ENCODE measurements at places on chromosomes 13 and 19.
A peak's percentile ranks its signal among the peaks of the same experiment; 100 is the strongest.

DNA sequence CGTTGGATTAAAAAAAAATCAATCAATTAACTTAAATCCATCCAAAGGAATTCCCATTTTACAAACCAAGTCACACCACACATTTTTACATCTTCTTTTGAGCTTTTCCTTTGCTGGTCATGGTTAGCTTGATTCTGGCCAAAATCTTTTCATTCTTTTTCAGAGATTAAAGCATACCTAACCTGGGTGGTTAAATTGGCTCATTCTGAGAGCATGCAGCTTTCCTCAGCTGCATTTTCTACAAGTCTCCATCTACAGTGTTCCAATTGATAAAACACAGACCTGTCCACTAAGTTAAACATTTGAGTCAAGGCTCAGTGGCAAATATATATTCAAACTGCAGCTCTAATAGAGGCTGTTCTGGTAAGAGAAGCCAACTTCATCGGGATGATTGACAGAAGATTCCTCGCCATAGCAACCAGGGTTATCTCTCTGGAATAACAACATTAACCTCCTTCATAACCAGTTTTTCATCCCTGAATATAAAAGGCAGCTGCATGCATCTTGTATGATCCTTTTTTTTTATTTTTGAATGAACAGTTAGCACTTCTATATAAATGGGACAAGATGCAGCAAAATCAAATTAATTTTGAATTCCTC, 106.2 kb downstream of the DNAJC15 start:
- DNase-seq: no peak

DNA sequence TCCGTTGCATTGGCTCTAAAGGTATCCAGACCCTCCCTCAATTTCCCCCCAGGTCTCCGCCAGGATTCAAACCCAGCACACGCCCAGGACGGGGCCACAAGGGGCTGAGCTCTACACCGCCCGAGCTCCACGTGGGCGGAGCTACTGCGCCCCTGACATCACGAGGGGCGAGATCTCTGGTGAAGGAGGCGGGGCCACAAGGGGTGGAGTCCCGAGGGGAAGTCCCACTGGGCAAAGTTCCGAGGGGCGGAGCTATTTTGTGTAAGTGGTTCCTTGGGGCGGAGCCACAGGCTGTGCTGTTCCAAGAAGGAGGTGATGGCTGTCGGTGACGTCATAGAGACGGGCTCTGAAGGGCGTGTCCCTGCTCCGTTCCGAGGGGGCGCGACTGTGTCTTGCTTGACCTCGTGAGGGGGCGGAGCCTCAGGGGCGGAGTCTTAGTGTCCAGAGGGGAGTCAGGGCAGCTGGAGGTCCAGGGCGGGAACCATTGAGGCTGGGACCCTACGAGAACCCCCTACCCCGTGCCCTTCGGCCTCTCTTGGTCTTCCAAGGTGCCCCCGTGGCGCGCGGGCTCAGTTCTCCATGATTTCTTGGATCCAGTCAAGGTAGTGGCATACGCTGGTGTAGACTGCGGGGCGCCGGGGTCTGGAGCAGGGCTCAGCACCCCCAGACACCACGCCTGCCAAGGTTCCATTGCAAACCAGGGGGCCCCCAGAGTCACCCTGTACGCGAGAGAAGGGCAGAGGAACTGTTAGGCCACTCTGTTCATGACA, 1.3 kb upstream of the KLK8 start:
- DNase-seq: peak; percentile 45

DNA sequence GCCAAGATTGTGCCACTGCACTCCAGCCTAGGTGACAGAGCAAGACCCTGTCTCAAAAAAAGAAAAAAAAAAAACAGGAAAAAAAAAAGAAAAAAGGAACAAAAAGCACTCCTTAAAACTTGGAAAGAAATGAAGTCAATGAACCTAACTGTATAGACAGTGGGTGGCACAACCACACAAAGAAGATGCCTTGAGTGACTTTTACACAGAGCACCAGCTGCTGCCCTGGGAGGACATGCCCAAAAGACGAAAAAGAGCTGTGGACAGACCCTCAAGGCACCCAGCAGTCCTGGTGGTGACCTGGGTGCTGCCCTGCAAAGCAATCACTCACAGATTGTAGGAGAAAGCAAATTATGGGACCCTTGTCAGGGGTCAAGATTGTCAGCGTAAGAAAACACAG, 5.9 kb upstream of the LAMP1 start:
- DNase-seq: no peak

- DNase-seq: no peak
Observed at GRCh38 chr19:43934055-43934984, 762 bp downstream of the ZNF45 start.

DNA sequence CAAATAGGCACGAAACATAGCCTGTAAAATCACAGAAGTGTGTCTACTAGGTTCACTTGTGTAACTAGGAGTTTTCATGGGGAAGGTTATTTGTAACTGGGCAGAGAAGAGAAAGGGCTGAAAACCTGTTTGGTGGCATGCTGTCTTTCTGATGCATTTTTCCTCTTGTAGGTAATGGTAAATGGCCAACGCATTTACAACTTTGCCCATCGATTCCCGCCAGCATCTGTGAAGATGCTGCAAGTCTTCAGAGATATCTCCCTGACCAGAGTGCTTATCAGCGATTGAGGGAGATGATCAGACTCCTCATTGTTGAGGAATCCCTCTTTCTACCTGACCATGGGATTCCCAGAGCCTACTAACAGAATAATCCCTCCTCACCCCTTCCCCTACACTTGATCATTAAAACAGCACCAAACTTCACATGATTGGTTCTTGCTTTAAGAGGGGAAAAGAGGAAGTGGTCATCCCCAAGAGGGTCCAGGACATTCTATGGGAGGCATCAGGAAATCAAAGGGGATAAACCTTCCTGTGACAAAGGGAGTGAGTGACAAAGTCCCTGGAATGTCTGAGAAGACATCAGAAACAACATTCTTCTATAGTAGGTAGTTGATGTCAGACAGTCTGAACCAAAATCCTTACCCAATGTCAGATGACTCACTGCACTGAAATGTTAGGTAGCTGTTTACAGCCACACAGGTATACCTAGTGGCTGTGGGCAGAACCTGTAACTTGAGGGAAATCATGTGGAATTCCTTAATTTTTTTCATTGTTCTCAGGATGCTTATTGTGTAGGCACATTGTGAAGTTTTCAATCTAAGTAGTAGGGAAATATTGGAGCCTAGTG, 5.0 kb downstream of the LGALS14 start:
- no peak for DNase-seq

GRCh38 chr13:40530961-40531360, 135.5 kb downstream of the FOXO1 start:
- DNase-seq: no peak

DNA sequence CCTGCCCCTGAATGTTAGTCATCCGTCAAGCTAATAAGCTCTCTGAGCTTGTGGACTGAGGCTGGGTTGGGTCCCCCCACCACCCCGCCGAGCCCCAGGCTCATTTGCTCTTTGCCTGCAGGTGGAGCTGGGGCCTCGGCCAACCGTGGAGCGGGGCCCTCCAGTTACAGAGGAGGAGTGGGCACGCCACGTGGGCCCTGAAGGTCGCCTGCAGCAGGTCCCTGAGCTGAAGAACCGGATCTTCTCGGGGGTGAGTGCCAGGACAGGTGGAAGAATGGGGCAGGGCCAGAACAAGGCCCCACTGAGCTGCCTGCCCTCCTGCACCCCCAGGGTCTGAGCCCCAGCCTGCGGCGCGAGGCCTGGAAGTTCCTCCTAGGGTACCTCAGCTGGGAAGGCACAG, 5.1 kb downstream of the TBC1D17 start:
- no peak for DNase-seq

DNA sequence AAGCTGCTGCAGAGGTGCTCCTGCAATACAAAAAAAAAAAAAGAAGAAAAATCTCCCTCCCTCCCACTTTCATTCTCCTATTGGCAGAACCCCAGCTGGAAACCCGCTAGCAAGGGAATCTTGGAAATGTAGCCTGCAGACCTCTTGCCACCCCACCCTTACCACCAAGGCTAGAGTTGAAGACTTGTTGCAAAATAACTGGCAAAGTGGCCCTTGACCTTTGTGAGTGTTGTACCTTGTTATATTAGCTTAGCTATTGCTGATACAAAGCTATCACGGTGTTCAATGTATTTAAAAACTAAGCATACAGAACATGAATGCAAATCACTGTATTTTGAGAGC, 57.5 kb upstream of the KCTD4 start:
- no peak for DNase-seq

DNA sequence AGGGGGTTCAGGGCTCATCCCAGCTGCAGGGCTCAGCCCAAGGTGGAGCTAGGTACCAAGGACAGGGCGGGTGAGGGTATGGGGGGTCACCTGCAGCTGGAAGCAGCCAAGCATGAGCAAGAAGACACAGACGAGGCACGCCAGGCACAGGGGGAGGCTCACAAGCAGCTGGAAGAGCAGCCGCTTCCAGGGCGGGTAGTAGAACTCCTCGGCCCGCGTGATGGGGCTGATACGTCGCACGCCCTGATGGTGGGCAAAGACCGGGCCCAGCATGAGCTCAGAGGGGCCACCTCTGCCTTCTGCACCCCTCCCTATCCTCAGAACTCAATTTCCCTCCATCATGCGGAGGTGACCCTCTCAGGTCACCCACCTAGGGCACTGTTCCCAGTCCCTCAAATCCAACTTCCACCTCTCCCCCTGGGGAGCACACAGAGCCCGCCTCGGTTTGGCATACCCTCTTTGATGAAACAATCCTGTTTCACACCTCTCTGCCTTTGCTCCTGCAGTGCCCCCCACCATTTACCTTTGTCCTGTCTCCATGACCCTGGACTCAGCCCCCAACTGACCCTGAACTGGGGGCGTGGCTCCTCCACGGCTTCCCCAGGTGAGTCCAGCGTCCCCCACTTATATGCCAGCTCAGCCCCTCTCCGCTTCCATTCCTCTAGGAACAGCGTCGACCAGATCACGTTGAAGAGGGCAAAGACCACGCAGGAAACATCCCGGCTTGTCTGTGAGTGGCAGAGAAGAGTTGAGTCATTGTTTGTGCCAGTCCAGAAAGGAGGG, 4.2 kb downstream of the ANO8 start:
- DNase-seq: no peak

DNA sequence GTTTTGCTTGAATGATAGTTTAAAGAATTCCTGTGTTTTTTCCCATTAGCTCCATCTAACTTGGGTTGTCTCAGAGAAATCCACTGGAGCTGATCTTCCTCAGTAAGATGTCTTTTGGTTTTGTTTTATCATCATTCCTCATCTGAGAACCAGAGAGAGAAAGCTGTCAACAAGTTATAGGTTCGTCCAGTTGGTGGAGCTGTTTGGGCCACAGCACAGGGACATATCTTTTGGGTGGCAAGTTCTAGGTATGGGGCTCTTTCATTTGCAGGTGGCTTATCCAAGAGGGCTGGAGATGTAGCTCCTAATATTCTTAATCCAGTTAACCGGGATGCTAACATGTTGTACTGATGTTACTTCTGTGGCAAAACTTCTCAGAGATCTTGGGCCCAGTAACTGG, 174.2 kb downstream of the KCNRG start:
- peak; percentile 5 for DNase-seq

DNA sequence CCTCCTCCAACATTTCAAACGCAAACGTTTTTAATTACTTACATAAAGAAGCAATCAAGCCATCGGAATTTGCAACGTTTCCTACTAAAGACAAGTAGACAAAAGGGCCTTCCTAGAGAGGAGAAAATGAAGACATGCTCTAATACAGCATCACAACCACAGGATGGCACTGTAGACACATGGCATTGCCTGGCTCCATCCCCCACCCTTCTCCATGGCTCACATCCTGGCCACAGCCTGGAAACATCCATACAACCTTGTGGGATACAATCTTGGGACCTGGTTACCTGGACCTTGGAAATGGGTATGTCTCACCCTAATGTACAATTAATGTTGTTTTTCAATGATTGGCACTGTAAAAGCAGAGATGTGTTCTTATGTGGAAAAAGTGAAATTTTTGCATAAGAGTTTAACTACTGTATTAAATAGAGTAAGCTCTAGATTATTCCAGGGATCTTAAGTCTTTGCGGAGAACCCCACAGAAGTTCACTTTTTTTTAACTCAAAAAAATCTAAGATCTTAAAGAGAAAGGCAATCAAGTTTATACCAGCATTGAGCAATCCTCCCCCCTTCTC, 21.5 kb downstream of the EBPL start:
- DNase-seq: peak; percentile 46

- no peak for DNase-seq
Observed at GRCh38 chr19:31070146-31071065, 278.8 kb downstream of the TSHZ3 start.

GRCh38 chr19:51687791-51688670, 5.1 kb upstream of the SPACA6 start:
- DNase-seq: no peak

DNA sequence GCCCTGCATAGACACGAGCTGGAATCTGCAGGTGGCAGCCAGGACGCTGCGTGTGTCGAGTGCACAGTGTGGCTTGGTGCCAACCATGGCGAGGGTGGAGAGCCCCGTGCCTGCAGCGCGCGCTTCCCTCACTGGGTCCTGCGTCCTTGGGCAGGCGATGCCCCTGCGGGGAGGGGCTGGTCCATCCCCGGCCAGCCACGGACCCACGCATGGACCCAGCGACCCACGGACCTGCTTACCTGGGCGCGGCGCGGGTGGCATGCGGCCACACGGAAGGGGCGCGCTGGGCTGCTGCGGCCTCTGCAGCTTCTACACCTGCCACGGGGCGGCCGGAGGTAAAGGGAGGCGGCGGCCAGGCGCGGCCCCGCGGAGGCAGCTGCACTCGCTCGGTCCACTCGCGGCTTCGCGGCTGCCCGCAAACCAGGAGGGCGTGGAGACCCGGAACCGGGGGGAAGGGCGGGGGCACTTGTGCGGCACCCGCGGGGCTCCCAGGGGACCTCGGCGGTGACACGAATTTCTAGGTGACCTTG, 569 bp upstream of the MCF2L start:
- DNase-seq: peak; percentile 1

GRCh38 chr13:43760257-43760656, 26.5 kb downstream of the ENOX1 start:
- DNase-seq: no peak

GRCh38 chr19:14006766-14007562, 844 bp upstream of the RFX1 start:
- DNase-seq: no peak

DNA sequence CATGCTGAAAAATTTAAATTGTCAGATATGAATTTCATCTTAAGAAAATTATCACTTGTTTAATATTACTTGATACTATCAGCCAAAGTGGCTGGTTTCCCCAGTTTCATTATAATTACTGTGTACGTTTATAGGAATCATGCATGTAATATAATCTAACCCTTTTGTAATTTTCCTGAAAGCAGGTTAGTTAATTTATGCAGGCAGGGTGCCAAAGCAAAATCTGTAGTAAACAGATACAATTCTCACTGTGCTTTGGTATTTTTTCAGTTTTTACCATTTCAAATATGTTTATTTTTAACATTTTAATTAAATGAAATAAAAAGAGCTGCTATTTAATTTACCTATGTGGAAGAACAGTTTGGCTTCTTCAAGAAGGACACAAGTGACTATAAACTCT, 1227.5 kb upstream of the MIR17HG start:
- DNase-seq: no peak

- no peak for DNase-seq
Observed at GRCh38 chr19:11138601-11139300, 16.8 kb downstream of the SPC24 start.

- no peak for DNase-seq
Observed at GRCh38 chr19:51136851-51137551, 5.1 kb upstream of the SIGLEC7 start.
